NCI-H187 (cell line): ENCODE measurements at places on chromosomes 5 and 9.

GRCh38 chr5:173941758-173942401 lies 47.1 kb upstream of the C5orf47 start:
- DNase-seq: no peak

- DNase-seq: no peak
Observed at GRCh38 chr5:108743319-108743718, 4.4 kb upstream of the FER start.

DNA sequence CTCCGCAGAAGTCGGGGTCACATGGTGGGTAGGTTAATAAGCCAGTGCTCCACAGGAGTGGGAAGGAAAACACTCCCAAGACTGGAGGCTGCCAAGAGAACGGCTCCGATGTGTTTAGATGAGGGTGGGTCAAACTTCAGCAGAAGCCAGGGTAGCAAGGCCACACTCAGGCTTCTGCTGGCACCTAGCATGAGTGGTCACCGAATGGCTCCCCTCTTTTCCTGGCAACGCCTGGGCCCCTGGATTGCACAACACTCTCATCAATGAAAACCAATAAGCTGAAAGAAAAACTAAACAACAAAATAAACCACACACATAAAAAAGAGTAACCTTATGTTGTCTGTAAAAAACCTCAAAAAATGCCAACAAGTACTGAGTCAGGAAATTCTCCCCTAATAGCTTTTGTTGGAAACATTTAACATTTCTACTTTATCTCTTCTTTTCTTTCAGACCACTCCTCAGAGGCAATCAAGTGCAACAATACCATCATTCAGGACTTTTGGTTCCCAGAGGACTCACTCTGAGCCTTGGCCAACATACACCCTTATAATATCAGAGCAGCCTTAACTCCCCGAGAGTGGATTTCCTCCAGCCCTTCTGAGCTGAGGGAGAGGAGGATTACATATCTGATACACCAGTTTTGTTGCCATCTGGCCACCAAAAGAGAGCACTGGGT lies 279.9 kb downstream of the ENC1 start:
- DNase-seq: no peak

DNA sequence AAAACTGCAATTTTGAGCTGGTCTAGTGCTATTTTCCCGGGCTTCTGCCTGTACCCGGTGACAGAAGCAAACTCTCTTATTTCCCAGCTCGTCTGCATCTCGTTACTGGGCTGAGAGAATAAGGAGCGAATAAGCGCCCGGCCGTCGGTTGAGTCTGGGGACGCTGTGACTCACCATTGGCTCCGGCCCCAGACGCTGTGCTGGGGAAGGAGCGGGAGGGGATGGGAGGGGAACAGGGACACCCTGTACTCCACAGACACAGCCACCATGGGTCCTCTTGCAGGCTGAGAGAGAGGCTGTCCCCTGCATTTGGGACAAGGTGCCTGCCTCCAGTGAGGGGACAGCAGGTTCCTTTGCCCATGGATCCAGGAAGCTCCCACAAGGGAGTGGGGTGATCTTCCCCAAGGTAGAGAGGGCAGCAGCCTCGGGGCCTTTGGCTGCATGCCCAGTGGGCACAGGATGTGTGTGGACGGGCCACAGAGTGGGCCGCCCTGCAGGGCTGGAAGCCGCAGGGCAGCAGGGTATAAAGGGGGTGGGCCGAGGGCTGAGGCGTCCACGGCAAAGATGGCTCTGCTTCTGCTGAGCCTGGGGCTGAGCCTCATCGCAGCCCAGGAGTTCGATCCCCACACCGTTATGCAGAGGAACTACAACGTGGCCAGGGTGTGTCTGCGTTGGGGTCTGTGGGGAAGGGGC lies at the start of gene LCN9:
TSS of gene LCN9 (plus strand) at position 552 of the 693 bp plus-strand sequence. CDS start at position 565, 13 bp downstream.
- DNase-seq: no peak

GRCh38 chr5:22277006-22277405 lies 576.1 kb downstream of the CDH12 start:
- no peak for DNase-seq

- DNase-seq: no peak
Observed at GRCh38 chr5:132458651-132459030, 31.9 kb downstream of the IRF1 start.

- no peak for DNase-seq
Observed at GRCh38 chr5:109905906-109906305, 216.2 kb downstream of the MAN2A1 start.

DNA sequence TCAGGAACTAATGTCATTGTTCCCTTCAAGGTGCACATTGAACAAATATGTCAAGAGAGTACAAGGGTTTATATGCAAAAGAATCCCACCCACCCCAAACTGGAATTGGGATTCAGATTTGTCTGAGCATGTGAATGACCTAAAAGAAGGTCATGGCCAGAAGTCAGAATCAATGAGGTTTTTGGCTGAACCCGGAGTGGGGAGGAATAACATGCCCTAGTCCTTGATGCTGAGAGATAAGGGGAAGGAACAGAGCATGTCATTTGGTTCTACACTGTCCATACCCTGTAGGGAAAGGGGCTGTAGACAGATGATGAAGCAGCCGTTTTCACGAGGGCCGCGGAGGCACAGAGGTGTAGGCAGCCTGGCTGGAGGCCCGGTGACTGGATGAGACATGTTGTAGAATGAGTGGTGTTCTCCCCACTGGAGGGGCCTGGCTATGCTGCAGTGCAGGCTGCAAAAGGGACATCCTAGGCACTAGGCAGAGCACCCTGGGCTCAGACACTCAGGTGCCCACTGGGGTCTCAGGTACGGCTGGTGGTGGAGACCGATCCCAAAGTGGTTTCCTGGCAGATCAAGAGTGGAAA lies 65.9 kb downstream of the ZFAND5 start:
- DNase-seq: no peak

DNA sequence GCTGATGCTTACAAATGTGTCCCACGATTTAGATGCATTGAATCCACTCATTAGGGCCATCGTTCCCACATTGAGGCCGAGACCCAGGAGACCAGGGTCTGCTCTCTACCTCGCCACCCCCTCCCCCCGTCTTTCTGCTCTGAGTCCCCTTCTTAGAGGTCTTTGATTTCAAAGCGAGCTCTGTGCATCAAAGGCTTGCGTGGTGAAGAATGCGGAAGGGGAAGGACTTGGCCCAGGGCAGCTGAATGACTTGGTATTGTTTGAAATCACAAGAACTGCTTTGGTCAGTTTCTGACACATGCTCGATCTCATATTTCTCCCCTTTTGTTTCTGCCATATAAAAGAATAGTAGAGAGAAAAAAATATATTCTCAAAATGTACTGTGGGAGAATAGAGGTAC lies 78.3 kb upstream of the IRX1 start:
- DNase-seq: no peak

DNA sequence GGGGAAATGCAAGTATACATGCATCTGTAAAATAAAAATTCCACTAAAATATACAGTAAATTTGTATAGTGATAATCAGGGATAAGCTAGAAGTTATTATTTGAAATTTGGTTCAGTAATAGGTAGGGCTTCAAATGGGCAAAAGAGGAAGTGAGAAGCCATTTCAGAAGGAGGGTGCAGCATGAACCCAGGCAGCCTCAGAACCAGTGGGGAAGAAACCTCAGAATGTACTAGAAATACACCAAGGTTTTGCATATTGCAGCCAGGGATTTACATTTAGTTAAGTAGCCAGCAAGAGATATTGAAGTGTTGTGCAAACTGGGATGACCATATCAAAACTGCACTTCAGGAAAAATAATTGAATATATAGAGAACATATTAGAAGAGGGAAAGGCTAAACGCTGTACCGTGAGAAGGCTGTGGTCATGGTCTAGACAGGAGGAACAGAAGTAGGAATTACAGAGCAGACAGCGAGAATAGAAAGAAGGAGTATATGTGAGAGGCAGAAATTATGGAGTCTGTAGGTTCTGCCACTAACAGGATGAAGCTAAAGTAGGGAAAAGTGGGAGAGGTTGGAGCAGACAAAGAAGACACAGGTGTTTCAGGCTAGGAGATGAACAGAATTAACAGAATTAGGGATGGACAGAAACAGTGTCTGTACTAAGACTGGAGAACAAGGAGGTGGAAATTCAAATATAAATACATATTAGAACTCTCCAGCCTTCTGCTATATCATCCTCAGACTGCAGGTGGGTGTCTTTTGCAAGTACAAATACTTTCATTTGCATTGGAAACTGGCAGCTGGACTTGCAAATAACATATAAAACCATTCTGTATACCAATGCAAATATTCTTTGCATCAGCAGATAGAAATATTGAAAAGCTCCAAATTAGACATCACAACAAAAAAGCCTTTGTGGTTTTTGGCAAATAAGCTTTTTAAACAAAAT lies 335.6 kb downstream of the ZNF608 start:
- no peak for DNase-seq

DNA sequence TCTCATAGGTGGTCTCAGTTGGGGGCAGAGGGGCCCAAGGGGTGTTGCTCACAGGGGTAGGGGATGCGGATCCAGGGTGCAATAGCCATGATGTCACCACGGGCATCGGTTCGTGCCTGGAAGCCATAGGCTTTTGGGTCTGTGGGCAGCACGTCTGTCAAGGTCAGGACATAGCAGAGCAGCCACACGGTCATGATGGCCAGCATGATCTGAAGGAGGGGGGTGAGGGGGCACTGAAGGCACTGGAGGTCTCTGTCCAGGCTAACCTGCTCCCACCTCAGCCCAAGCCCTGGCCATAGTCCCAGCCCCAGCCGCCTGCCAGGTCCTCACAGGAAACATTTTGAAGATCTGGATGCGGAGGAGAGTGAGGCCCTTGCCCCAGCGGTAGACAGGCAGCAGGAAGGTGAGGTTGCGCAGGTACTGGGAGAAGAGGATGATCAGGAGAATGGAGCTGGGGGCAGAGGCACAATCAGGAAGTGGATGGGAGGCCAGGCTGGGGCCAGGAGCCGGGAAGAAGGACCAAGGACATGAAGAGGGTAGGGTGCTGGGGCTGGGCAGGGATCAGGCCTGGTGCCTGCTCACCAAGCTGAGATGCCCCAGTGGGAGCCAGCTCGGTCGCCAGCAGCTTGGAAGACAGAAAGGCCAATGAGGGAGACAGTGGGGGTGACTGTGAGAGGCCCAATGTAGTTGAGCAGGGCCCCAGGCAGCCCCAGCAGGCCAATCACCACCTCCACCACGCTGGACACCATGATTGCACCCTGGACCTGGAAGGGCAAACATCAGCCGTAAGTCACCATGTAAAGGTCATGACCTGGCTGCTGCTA lies 3.3 kb downstream of the SLC23A1 start:
- DNase-seq: no peak

- no peak for DNase-seq
Observed at GRCh38 chr9:132182314-132183091, 20.6 kb downstream of the NTNG2 start.

DNA sequence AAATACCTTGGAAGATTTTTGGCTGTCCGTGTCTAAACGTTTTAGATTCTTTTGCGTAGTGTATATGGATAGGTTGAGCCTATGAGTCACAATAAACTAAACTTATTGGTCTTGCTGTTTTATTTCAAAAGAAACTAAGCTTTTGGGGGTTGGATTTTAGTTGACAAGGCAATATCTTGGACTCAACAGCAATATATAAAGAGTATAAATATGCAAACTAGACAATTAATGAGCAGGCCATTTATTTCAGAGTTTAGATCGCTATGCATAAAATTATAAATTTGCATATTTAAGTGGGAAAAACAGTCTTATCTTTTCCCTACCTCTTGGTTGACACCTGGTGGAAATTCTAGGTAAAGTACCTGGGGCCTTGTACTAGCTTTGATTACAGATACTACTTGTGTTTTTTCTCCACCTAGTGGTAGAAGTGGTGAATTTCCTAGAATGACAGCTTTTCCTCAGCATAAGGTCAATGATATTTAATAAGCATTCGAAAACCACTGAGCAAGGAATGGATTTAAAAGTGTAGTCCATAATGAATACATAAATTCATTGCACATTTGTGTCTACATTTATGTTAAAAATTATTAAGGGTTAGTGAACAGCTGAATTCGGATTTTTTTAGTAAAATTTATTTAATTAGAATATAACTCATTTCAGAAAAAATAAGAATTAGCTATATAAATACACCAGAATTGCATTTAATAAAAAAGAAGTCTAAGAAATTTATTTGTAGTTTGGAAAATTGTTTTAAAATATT lies 1.7 kb upstream of the ARRDC3 start:
- peak; percentile 80 for DNase-seq

DNA sequence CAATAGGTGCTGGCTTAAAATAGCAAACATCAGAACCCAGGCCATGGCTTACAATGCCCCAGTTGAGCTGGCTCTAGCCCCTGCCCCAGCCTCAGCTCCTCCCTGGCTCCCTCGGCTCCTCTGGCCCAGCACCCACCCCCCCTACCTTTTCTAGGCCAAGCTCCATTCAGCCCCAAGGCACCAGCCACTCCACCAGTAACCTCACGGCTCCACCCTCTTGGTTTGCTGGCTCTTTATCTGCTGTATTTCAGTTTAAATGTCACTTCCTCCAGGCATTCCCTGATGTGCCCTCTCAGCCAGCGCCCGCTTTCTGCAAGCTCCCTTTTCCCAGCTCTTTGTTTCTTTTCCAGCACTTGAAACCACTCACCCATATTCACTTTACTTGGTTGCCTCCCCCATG lies 10.6 kb downstream of the C1QTNF2 start:
- DNase-seq: no peak

DNA sequence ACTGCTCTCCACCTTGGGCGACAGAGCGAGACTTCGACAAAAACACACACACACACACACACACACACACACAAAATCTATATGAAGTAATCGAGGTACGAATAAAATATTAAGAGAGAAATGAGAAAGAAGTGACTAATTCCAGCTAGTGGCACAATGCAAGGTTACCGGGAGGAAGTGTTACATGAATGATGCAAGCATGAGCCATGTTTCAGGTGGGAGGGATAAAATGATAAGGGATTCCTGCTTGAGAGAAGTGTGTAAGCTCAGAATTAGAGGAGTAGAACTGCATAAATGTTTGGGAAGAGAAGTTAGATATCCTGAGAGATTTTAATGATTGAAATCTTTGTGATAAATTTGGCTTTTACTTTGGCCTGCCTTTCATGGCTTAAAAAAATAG lies 18.8 kb downstream of the HAPLN1 start:
- no peak for DNase-seq

DNA sequence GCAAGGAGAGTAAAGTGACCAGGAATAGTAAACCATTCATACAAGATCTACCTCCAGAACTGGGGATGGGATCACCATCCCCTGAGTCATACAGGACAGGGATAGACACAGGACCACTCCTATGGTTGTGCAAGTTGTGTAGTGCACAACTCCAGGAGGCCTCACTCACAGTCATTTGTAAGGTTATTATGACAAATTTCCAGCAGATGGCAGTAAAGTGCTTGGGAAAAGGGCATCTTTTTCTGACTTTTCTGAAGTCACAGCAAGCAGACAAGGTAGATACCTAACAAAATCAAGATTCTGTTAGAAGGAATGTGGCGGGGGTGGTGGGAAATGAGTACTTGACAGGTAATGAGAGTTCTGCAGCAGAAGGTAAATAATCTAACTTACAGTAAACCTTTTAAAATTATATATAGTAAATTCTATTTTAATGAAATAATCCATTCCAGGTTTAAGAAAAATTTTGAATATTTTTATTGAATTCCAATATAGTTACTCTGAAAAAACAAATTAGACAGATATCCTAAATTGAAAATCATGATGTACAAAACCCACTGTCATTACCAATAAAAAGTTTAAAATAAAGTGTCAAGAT lies 16.7 kb upstream of the KIF27 start:
- DNase-seq: no peak
